Caki2 (cell line): ENCODE measurements at places on chromosomes 2 and 18.

GRCh38 chr18:74407888-74408287 lies 49.2 kb downstream of the DIPK1C start:
- DNase-seq = no peak

GRCh38 chr2:105580870-105581554 lies 163.7 kb upstream of the NCK2 start:
- DNase-seq = no peak

DNA sequence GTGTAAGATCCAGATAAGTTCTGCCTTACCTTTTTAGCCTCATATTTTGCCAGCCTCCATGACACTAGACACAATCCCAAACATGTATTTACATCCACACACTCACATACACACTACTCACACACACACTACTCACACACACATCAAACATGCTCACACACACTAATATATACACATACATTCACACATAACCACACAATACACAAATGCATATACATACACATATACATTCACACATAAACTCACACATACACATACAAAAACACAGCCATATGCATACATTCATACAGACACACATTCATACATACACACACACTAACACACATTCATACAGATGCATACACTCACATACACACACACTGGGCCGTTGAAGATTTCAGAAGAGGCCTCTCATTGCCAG lies 109.5 kb downstream of the MAIP1 start:
- no peak for DNase-seq

GRCh38 chr2:229048134-229048533 lies 223.0 kb downstream of the PID1 start:
- no peak for DNase-seq

DNA sequence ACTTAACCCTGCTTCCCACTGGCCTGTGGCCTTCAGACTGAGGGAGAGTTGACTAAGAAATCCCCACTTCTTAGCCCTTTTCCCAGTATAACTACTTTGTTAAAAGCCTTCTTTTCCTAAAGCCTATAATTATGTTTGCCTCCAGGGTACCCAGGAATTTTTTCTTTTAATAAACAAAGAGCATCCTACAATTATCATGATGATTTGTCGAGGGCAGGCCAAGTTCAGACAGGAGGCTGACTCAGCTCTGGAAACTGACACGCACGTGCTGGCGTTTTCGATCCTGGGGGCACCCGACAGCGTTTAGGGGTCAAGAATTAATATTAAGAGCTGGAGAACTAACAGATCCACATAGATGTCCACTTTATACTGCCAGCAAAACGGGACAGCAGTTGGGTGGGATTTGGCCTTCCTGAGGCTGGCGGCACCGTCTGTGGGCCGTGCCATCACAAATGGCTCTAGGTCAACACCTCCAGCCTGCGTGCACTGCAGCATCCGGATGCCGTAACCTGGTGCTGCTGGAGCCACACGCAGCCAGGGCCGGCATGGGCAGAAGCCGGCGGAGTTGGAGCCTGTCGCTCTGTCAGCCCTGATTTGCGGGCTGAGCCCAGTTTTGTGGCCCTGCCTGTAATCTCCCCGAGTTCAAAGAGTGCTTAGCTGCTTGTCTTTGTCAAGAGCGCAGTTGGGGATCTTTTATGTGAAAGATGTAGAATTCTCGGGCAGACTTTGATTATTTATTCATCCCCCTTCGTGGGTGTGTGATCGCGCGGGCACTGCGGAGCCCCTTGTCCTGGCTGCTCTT lies 191.0 kb downstream of the GLI2 start:
- DNase-seq = no peak
